ENCODE measurements at places on chromosomes 2 and 18.
A peak's percentile ranks its signal among the peaks of the same experiment; 100 is the strongest.

GRCh38 chr2:170878066-170878465 is 51.0 kb upstream of the GORASP2 start:
- DNase-seq = no peak

- DNase-seq = no peak
These were observed 64.0 kb upstream of the ZEB2 start for GRCh38 chr2:144583741-144584453.

GRCh38 chr18:79644666-79645057 is 34.9 kb upstream of the CTDP1 start:
- no peak for DNase-seq

DNA sequence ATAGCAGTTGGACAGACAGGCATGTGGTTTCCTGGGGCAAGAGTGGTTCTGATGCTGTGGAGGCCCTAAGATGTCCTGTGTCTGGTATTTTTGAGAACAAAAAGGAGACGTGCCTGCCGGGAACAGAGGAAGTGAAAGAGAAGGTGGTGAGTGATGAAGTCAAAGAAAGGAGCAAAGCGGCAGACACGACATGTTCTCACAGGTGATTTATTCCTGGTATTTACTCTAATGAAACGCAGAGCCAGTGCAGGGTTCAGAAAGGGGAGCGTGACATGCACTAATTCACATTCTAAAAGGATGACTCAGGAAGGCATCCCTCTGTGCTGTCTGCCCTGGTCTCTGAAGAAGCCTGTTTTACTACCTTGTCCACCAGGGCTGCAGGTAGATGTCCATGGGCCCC is 211.0 kb downstream of the KCNE4 start:
- no peak for DNase-seq

DNA sequence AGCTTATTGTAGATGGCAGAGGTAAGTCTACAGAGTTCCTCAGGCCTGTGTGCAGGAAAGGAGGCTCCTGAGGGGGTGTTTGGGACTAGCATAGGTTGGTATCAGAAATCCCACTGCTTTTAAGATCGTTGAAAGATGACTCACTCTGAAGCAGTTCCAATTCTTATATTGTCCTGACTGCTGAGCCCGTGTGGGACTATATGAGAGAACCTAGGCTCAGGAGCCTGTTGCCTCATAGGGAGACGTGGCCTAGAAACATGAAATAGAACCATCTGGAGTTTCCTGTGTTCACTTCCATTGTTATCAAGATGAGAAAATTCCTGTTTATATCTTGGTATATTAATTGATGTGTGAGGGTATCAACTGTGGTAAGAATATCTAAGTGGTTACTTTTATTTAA is 5.7 kb downstream of the CCT7 start:
- DNase-seq = no peak

DNA sequence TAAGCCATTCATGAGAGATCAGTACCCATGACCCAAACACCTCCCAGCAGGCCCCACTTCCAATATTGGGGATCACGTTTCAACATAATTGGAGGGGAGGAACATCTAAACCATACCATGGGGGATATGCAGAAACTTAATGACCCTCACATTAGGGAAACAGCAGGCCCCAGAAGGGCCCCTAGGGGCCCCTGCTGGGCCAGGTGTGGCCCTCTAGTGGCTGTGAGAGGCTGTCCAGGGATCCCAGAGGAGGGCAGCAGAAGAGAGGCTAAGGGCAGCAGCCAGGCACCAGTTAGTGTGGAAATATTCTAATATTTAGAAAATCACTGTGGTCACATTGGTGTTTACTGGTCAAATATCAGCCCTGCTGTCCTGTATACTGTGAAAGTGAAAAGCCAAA is 49.3 kb upstream of the ANKRD44 start:
- DNase-seq = no peak

DNA sequence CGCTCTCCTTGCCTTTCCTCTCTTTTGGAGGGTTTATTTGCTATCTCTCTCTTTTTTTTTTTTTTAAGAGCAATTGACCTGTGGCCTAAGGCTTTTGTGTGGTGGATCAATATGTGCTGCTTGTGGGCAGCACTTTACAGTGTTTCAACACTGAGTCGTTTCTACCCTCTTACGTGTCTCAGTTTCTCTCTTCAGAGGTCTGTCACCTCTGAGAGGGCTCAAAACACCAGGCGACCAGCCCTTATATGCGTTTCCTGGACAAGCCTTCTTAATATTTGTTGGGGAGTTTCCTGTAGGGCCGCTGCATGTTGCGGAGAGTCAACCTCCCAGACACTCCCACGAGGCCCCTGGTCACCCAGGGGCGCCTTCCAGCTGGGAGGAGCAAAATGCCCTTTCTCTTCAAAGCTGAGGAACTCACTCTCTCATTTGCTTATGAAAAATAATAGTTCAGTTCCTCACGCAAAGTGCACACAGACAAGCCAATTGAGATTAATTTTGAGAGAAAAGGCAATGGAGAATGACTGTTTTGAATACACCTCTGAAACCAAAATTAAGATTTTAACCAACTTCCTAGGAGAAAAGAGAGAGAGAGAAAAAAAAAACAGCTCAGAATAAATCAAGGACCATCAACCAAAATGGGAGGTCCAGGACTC is 96.3 kb upstream of the B3GNT2 start:
- no peak for DNase-seq

GRCh38 chr2:231294571-231295362 is 96.3 kb downstream of the ARMC9 start:
- no peak for DNase-seq

GRCh38 chr18:7749510-7749981 is 182.4 kb downstream of the PTPRM start:
- no peak for DNase-seq

GRCh38 chr18:78596794-78597345 is 382.7 kb upstream of the SALL3 start:
- no peak for DNase-seq

DNA sequence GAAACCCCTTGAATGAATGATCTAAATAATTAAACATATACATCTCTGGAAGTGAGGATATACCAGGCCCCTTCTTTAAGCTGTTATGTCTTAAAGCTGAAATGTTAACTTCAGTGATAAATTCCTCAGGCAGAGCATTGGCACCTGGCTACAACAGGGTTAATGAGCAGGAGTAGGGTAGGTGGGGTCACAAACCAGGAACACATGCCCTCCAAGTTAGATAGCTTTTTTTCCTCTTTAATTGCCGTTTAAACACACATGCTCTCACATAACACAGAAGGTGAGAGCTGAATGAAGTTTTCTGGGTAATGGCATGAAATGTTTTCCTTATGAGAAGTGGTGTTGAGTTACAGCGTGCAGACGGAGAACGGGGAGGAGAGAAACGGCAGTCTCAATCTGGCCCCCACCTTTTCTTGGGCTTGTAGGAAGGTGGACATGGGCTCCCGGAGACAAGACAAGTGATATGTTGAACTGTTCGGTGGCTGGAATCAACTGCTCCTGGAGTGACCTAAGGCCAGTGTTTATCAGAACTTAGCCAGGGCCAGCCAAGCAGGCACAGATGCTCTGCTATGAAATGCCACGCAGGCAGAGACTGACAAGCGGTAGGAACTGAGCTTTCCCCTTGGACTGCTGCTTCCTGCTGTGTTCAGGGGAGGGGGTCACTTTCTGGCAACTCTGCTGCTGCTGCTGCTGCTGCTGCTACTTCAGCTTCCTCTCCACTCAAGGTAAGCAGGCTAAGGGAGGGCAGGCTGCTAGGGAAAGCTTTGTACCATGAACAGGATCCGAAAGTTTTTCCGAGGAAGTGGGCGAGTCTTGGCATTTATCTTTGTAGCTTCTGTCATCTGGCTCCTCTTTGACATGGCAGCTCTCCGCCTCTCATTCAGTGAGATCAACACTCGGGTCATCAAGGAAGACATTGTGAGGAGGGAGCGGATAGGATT is at the start of gene GALNT5:
GALNT5 (plus strand) TSS at position 394 of the 941 bp plus-strand sequence; CDS start at position 772, 378 bp downstream.
- DNase-seq = no peak

- no peak for DNase-seq
These were observed 243.7 kb upstream of the TMEM200C start for GRCh38 chr18:6139007-6139406.

- DNase-seq = no peak
These were observed 636 bp upstream of the IMMT start for GRCh38 chr2:86195808-86196387.

DNA sequence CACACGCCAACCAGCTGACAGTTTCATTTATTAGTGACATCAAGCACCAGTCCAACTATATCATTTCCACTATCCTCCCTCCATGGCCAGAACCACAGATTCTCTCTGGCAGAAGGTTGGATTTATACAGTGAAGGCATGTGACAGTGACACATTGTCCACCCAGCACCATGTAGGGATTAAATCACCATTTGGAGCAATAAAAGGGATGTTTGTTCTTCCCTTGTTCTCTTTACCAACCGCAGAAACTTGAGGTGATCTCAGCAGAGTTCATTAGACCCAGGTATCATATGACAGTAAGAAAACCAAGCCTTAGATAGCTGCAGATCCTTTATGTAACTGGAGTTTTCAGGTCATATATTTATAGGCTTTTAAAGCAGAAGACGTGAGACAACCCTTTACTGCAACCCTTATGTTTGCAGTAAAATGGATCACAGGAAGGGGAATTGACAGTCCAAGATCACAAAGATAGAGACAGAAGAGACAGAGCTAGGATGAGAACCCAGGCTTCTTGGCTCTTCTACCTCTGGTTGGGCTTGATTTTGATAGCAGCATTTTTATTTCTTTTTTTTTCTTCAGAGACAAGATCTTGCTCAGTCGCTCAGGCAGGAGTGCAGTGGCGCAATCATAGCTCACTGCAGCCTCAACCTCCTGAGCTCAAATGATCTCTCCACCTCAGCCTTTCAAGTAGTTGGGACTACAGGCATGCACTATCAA is 80.1 kb downstream of the XDH start:
- DNase-seq = no peak

GRCh38 chr2:239330836-239331235 is 70.0 kb downstream of the HDAC4 start:
- no peak for DNase-seq

DNA sequence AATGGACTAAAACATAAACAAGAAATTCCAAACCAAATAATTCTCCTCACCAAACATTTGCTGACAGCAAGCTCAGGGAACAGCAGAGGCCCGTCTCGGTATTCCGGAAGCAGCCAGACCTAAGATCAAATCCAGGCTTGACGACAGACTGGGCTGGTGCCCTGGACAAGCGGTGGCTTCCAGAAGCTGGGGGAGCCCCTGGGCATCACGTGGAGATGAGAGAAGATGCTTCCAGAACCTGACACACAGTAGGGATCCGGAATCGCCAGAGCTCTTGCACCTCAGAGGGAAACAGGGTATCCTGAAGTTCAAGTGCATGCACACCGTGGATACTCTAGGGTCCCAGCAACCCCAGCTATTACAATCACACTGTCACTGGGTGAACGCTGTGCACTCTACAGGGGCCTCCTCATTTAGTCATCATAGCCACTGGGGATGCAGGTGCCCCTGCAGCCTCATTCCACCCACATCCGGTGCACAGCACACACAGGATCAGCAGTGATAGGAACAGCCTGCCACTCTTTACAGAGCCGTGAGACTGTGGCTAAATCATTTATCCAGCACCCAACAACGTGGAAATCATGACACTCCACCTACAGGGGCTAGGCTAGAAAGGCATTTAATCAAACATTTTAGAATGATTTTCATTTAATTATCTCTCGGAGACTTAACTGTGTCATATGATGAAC is 102.6 kb downstream of the HDAC4 start:
- DNase-seq = peak; percentile 80

- DNase-seq = no peak
These were observed 328.9 kb downstream of the GPD2 start for GRCh38 chr2:156765043-156765442.

- DNase-seq = no peak
These were observed 153.3 kb upstream of the NDUFV2 start for GRCh38 chr18:8949206-8949605.

GRCh38 chr2:239574434-239575156 is 173.8 kb upstream of the HDAC4 start:
- no peak for DNase-seq

DNA sequence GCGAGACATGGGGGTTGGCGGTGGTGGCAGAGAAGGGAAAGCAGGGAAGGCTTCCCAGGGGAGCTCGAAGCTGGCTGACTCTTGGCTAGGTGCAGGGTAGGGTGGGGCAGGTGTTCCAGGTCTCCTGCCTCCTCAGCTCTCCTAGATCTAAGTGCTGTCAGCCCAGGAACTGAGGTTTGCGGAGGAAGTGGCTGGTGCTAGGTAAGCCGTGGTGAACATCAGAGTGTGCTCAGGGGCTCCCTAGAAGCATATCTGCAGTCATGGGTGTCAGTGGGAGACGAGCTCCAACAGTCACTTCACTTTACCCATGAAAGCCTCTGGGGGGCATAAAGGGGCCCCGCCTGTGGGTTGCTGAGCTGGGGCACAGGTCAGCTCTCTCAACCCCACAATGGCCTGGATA is 34.1 kb downstream of the ARHGEF4 start:
- DNase-seq = no peak

- no peak for DNase-seq
These were observed 34.7 kb downstream of the KLF7 start for GRCh38 chr2:207130958-207131521.

GRCh38 chr2:102764083-102764482 is 2.3 kb downstream of the TMEM182 start:
- no peak for DNase-seq

DNA sequence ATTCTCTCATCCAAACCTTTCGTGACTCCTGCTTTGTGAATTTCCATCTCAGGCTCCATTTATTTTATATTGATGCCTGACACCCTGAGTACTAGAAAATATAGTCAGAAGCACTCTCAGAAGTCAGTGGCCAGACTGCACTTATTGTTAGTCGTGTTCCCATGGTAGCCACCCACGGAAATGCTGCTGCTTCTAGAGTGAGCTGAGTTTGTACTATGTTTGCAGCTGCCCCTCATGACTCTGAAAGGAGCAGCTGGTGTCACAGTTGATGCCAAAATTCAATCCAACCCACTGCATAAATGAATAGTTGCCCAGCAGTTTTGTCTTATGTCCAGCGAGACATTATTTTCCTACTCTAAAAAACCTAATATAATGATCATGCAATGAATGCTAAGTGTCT is 265.2 kb upstream of the SPHKAP start:
- DNase-seq = no peak

DNA sequence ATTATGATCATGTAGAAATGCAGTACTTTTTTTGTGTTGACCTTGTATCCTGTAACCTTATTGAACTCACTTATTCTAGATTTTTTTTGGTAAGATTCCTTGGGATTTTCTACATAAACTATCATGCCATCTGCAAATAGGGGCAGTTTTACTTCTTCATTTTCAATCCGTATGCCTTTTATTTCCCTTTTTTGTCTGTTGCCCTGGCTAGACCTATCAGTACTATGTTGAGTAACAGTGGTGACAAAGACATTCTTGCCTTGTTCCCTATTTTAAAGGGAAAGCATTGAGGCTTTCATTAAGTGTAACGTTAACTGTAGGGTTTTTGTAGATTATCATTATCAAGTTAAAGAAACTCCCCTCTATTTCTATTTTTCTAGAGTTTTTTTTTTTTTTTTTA is 92.3 kb downstream of the LYPD1 start:
- DNase-seq = peak; percentile 4

GRCh38 chr2:152400607-152401214 is 65.7 kb downstream of the FMNL2 start:
- no peak for DNase-seq

DNA sequence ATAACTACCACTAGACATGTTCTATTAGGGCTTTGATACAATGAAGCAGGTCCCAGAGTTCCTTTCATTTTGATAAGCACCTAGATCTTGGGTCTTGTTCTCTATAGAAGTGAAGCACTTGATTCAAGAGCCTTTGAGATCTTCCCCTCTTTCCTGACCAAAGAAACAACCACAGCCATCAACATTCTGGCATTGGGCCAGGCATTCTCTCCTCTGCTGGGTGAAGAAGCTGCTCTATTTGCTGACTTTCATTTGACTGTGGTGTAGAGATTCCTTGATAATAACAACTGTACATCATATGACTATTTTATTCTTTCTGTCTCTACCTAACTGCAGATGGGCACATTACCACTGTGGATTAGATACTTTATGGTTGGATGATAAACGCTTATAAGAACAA is 96.6 kb upstream of the LYPD1 start:
- DNase-seq = no peak
